ENCODE measurements at places on chromosomes 5 and 9.

DNA sequence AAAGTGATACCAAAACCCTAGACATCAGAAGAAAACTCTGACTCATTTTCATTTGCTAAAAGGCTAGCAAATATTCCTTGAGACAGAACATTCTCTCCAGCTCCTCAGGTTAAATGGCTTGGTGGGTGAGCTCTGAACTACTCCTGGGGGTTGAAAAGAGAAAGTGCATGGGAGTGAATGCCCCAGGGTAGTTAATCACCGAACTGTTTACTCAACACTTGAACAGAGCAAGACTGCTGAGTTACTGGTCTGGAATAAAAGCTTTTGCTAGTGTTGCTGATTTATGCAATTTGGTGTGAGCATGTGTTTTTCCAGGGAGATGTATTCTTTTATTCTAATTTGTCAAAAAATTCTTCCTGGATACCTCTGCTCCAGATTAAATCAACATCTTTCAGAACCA lies 88.3 kb upstream of the PRDM9 start:
- no peak for DNase-seq

GRCh38 chr5:69467442-69468225 lies 25.0 kb upstream of the OCLN start:
- DNase-seq: no peak

- peak; percentile 25 for DNase-seq
These were observed 15.1 kb upstream of the CSNK1G3 start for GRCh38 chr5:123496892-123497291.

- no peak for DNase-seq
These were observed 70.6 kb downstream of the TENT4A start for GRCh38 chr5:6783787-6784186.

DNA sequence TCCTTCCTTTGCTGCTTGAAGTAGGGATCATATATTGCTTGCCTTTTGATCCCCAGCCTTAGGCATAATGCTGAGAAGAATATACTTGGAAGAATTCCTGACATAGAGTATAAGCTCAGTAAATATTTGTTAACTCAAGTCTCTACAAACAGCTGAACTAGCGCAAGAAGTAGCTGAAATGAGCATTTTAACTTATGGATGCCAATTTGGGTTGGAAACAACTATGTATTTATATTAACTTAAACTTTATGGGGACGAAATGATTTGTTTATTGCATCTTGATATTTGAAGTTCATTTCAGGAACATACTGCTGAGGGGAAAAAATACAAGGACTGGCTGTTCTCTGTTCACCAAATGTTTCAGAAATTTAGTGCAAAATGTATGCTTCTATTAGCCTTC lies 258.7 kb downstream of the CDH12 start:
- no peak for DNase-seq

- DNase-seq: no peak
These were observed 96.3 kb downstream of the CMYA5 start for GRCh38 chr5:79785983-79786382.

GRCh38 chr5:28505121-28505520 lies 1466.7 kb upstream of the CDH9 start:
- no peak for DNase-seq

- no peak for DNase-seq
These were observed 66.8 kb downstream of the TBCA start for GRCh38 chr5:77709340-77709739.

- DNase-seq: no peak
These were observed 74.2 kb downstream of the PTPN3 start for GRCh38 chr9:109423877-109424276.

DNA sequence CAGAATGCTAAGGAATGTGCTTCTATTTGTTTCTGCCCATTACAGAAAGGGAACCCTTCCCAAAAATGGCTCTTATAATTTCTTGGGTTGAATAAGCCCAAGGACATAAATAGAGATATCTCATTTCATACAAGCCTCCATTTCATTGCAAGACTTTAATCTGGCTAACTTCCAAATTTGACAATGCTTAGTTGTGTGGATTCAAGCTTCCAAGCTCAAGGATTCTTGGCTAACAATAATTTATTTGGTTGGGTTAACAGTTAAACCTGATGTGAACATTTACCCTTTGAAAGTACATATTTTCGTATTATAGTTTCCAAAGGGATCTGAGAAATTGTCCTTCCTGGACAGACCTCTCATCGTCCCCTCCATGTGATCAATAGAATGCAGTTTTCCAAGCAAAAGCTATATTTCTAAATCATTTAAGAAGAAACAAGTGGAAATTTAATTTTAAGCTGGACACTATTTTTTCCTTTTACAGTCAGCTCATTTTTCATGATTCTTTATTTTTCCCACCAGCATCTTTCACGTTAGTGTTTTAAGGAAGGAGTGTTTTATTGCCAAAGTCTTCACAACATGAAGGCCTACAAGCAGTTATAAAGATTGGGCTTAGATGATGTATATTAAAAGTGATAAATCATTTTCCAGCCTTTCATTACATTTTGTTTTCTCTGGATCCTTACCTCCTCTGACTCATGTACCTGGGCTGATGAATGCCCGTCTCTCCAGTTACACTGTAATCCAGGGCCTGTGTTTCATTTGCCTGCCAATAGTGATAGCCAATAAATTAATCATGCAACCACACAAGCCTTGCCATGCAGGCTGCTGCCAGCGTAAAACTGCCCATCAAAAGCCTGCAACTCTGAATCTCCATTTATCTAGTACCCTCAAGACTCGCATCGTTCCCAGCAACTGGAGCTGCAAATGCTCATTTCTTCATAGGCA lies 176.7 kb downstream of the NTRK2 start:
- DNase-seq: no peak

DNA sequence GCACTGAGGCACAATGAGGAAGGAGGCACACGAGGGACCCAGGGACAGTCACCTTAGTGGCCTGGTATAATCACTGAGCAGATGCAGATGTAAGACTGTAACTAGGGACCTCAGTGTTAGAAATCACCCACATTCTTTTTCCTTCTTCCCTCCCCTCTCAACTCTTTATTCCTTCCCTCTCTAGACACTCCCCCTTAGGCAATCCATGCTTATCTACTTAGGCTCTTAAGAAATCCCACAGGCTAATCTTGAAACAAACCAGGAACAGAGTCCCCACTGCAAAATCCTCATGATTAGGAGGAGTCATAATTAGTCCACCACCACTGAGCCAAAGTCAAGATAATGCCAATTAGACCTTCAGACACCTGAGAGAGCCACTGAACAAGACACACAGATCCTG lies 84.7 kb downstream of the ELAVL2 start:
- no peak for DNase-seq

DNA sequence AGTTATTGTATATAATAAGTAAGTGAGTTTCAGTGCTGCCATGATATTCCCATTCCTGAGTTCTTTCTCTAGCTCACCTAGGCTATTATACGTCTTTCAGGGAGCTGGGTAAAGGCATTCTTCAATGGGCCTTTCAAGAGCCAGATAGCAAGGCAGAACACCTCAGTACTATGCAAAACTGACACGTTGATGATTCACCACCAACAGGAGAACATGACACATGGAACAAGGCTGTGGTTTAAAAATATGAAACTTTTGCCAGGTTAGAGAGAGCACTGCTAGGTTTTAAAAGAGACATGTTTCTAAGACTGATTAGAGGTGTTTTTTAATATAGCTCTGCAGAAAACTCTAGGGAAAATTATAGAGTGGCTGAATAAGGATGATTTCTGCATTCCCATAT lies 95.9 kb downstream of the UGCG start:
- DNase-seq: peak; percentile 37

- DNase-seq: no peak
These were observed 20.2 kb upstream of the GLIS3 start for GRCh38 chr9:4320021-4320420.

DNA sequence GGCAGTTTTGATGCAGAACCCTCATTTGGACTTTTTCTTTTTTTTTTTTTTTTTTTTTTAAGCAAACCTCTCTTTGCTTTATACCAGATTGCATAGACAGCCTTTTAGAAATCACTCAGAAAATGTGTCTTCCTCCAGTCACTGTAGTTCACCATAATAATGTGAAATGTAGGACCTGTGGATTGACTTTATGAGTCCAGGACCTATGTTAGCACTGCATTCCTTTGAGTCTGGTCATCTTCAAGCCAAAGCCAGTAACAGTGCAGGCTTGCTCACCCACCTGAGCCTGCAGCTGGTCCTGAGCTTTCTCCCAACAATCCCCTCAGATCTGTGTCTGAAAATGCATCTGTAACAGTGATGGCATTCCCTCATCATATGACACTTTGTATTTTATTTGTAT lies 110.7 kb upstream of the NFIL3 start:
- no peak for DNase-seq

GRCh38 chr5:96809921-96810320 lies 2.2 kb upstream of the ERAP1 start:
- no peak for DNase-seq

GRCh38 chr5:83767409-83767992 lies 46.8 kb upstream of the HAPLN1 start:
- no peak for DNase-seq

- no peak for DNase-seq
These were observed 11.4 kb downstream of the PHF2 start for GRCh38 chr9:93587651-93588347.

DNA sequence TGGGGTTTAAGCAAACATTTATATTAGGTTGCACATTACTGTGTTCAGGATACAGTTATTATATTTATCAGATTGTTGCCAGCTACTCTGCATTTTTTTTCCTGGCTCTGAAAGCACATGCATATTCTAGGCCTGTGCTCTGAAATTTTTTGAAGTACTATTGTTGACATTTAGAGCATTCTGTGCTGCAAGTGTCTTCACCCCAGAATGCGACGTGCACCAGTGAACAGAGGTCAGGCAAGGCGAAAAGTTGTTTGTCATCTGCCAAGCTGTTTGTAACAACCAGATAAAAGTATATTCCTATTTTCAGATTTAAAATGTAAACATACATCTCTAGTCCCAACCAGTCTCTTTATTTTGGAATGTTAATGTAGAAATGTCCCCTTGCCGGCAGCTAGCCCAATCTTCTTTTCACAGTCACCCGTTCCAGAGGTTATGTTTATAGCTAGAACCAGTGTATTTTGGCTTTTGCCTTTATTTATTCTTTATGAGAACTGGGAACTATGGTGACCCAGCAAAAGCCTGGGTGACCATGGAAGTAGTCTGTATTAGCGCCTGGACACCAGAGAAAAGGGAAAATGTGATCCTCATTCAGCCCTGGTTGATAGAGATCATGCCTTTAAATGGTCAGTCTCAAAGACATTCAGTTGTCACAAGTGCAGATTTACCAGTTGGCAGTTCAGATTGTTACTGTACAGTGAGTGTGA lies 84.6 kb downstream of the NDUFAF2 start:
- DNase-seq: no peak

DNA sequence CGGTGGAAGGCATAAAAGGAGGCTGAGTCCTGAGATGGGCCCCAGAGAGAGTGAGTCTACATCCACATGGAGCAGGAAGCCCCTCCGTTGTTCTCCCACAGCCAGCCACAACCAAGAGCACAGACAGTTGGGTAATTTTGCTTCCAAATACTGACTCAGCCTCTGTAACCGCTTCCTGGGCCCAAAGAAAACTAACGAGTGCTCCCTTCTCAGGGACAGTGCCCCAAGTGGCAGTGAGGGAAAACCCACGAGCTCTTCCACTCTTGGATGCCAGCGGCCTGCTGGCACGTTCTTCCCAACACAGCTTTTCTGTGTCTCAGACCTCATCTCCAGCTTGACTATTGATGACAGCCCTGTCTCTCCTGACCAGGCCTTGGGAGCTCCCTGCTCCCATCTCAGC lies 207.6 kb downstream of the FSTL4 start:
- no peak for DNase-seq

DNA sequence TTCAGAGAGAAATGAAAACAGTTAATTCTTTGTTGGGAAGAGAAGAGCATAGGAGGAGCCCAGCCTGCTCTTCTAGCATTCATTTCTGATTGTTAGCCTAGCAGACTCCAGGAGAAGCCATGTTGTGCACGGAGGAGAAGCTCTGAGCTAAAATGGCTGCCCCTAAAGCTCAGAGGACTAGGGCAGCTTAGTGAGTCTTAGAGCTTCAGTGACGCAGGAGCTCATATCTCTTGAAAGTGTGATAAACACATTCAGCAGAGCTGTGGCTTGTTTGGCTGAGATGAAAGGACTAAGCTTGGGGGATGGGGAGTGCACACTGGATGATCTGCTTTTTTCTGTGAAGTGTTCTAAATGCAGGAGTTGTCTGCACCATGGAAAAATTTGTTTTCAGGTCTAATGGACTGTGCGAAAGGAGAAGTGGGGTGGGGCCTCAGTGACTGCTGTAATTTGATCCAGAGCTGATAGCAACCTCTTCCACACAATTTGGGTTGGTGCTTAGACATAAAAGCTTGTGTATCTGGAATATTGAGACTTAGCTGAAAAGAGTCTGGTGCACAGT lies 58.5 kb downstream of the ZNF462 start:
- DNase-seq: peak; percentile 37

GRCh38 chr5:474840-475661 lies 32.1 kb downstream of the EXOC3 start:
- DNase-seq: no peak

DNA sequence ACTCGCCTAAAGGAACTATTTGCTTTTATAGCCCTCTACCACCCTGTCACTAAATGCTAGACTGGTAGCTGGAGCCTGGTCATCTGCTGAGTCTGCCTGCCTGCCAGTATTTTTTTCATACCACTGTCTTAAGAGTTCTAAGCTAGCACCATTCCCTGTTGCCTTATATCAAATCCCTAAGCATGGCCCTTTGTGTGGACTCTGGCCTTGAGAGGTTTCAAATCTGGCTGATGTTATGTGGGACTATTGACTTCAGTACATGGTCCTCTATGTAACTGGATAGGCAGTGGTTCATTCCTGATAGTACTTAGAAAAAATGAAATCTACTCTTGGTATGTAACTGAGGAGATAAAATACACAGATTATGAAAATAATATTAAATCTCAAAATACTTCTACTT lies 103.5 kb downstream of the PLCXD3 start:
- no peak for DNase-seq

DNA sequence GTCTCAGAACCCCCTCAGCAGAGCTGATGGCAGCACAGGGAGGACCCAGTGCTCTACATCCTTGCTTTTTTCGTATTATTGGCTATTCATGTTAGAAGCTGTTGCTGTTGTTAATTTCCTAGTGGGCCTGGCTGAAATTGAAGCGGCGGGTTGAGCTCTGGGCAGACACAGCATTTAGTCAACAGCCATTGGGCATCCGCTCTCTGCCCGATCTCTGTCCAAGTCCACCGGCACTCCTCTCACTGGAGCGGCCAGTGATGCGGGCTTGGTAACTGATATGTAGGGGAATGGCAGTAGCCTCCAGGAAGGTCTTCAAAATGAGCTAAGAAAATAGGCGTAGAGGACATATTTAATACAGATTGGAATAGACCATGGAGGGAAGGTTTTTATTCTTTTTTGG lies 1.3 kb upstream of the GARNL3 start:
- no peak for DNase-seq
